ENCODE measurements at places on chromosomes 6 and 20. TPM values are rescaled to one million over a fixed set of nuclear protein-coding genes. Genes with fewer than 3 reads are reported as not detected.

- peak; percentile 41 for DNase-seq
Observed at GRCh38 chr20:25178563-25179438, 16.7 kb upstream of the ENTPD6 start.

GRCh38 chr20:44946271-44946852 lies 13.8 kb downstream of the TOMM34 start:
- DNase-seq, result no peak

GRCh38 chr6:36886950-36887618 lies 1.3 kb downstream of the C6orf89 start:
- DNase-seq, result no peak

DNA sequence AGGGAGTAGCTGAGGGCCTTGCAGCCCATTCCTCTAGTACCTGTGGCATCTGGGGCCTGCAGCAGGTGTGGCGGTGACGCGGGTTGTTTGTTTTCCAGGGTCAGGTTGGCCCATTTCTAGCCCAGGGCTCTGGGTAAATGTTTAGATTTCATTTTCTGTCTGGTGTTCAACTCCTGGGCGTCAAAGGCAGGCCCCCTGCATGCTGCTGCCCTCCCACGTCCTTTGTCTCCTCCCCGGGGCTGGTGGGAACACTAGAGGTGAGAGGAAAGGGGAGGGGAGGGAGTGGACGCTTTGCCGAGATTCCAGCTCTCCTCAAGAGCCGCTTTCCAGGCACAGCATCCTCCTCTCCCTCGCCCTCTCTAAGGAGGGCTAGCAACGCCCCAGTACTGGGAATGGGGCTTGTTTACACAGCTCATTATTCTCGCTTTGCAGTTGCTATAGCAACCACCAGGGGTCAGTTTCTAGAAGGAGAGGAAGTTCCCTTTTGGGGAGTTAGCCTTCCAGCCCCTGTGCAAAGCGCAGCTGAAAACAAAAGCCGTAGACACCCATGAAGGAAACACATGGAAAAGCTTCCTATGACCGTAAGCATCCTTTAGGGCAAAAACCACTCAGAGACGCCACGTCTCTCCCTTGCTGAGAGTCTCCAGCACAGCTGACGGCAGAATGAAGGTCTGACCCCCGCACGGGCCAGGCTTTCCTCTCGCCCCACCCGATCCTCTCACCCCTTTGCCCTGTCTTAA lies 170.6 kb downstream of the LY86 start:
- peak; percentile 63 for DNase-seq

DNA sequence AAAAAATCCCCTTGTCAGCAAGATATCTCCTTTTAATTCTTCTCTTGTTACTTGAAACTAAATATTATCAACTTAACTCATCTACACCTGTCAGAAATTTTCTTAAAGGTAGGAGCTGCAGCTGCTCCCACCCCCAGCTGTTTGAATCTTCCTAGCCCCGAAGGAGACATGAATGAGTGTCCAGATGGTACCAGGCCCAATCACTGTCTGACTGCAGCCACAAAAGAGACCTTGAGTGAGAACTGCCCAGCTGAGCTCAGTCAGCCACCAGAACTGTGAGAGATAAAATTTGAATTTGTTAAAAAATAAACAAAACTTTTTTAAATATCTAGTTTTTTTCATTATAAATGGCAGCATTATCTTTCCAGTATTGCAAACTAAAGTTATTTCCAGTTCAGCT lies 84.7 kb downstream of the PRSS35 start:
- no peak for DNase-seq

Gene KCNS1
- total RNA-seq, result not detected

Gene PEX3
- 11.5 TPM for total RNA-seq

DNA sequence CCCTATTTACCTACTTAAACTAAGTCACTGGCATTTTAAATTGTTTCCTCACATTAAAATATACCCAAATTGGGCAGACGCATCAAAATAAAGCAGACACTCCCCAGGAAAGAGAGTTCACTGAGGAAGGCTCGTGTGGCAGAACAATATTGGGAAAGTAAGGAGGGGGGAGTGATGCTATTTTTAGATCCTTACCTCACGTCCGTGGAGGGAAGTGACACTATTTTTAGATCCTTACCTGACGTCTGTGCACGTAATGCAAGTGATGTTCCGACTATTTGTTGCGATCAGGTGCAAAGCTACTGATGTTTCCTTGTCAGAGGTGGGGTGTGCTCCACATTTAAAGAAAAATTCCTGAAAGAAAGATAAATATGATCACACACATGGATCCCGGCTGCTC lies 699.2 kb upstream of the AGPAT4 start:
- DNase-seq, result no peak

Measured in uterus (tissue), 4 donors.